Activated CD8-positive, alpha-beta memory T cell treated with anti-CD3 and anti-CD28 coated beads for 1 hour (primary cell): ENCODE measurements at places on chromosomes 11 and 22.

- no peak for DNase-seq
Measured at GRCh38 chr11:67153971-67154370, 34.9 kb downstream of the KDM2A start.

- no peak for DNase-seq
Measured at GRCh38 chr11:83350187-83350586, 64.0 kb upstream of the CCDC90B start.

DNA sequence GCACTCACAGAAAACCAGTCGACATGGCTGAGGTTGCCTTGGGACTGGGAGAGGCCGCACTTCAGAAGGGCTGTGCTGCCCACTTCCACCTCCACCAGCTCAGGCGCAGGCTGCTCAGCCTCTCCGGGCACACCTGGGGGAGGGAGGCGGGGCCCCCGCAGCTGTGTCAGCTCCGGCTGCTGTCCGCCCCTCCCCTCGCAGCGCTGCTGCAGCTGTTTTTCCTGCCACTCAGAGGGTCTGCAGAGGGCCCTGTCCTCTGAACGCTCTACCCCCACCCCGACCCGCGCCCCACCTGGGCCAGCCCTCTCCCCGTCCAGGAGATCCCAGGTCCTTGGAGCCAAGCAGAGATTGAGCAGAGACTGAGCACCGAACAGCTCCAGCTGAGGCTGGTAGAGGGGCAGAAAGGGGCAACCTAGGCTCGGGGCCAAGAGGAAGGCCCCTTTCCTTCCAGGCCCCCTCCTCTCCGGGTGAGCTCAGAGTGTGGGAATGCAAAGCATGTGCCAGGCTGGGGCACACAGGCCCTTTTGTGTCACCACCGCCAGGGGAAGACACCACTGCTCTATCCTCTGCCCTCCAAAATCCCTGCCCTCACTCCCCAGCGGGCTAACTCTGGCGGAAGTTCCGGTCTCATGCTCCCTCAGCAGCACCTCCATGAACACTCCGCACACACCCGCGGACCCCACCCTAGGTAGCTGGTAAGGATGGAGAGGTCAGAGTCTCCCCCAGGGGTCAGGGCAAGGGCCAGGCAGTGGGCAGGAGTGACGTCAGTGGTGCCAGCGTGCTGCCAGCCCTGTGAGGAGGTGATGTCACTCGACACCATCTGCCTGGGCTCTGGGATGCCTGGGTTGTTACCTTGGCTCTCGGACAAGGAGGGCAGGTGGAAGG is 1.6 kb downstream of the MCAM start:
- no peak for DNase-seq

DNA sequence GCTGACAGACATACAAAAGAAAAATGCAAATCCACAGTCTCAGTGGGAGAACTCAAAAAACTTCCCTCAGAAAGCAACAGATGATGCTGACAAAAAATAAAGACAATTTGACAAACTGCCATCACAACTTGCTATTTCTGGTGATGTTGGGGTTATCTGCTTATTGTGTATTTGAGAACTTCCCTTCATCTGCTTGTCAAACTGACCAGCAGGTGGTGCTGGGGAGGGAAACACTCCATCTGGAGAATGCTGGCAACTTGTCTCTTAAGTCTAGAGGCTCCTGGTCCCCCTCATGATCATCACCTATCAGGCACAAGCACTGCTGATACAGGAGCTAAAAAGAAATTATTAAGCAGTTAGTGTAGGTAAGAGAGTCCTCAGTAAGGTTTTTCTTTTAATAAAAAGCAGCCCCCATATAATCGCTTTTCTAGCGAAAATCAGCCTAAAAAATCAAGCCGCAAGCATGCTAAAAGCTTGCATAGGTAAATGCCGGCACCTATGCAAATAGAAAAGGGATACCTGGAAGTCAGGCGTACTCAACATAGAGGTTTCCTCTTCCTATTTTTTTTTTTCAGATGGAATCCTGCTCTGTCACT is 9.8 kb upstream of the FAM111B start:
- DNase-seq, result peak; percentile 41

DNA sequence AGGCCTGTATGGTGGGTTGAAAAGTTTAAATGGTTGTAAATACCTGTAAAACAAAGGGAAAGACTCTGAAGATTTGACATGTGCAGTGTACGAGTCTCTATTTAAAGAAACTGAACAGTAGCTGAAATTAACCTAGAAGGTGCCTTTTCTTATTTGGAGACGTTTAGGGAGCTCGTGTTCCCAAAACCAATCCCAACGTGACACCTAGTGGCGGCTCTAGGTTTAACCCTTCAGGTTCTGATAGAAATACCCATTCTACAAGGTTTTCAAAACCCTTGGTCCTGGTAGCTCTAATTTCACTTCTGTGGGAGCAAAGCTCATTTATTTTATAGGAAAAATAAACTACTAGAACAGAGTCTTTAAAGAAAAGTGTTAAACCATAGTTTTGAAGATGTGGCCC is 258.3 kb downstream of the LRRC4C start:
- no peak for DNase-seq

DNA sequence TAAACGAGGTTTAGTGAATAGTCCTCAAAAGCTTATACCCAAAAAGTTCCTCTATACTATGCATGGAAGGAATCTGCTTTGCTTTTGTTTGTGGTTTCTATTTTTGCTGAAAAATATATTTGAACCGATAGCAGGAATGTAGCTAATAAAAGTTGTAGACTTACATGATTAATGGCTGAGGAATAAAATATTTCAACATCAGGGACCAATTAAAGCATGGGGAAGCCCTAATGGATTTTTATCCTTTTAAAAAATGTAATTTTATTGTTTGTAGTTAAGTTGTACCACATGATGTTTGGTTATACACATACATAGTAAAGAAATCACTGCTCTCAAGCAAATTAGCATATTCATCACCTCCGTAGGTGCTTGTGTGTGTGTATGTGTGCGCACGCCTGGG is 295.3 kb upstream of the CNTN5 start:
- no peak for DNase-seq

- DNase-seq, result peak; percentile 61
Measured at GRCh38 chr22:43388420-43388851, 23.4 kb upstream of the MPPED1 start.

- no peak for DNase-seq
Measured at GRCh38 chr11:92838759-92839310, 130.6 kb upstream of the MTNR1B start.

DNA sequence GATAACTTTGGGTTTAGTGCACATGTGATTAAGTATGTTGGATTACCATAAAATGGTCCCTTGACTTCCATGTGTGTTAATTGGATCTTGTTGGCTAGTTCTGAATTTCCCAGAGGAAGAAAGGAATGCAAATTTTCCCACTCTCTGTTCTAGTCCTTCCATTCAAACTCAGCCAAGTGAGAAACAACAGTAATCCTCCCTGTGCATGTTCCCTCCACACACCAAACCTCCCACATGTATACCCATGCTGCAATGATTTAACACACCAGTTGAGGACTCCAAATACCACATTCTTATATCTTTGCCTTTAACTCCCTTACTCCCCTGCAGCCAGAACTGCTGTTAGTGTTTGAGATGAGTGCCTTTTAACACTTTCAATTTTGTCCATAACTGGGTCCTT is 1158.9 kb downstream of the DLG2 start:
- no peak for DNase-seq

DNA sequence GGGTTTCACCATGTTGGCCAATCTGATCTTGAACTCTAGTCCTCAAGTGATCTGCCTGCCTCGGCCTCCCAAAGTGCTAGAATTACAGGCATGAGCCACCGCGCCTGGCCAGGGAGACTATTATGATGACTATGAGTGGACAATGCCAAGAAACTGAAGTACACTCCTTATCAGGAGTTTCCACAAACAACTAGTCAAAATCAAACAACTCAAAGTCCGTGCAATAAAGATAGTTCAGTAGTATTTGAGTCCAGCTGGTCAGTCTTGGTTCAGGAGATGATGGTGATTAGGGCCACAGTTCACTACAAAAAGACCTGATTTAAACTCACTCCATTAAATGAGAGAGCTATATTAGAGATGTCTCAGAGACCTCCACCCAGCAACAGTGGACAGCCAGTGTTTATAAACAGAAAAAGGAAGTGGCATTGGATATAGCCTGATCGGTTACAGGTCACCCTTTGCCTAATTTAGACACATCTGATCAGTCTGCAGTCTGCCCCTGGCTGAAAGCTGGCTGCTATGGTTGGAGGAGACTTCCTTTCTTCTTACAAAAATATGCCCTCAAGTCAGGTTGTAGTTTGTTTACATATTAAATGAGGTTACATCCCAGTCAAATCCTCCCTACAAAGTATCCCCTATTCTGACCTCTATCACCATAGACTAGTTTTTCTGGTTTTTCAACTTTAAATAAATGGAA is 17.0 kb downstream of the CD3E start:
- DNase-seq, result no peak

- DNase-seq, result no peak
Measured at GRCh38 chr11:46373787-46374740, 7.4 kb upstream of the MDK start.

DNA sequence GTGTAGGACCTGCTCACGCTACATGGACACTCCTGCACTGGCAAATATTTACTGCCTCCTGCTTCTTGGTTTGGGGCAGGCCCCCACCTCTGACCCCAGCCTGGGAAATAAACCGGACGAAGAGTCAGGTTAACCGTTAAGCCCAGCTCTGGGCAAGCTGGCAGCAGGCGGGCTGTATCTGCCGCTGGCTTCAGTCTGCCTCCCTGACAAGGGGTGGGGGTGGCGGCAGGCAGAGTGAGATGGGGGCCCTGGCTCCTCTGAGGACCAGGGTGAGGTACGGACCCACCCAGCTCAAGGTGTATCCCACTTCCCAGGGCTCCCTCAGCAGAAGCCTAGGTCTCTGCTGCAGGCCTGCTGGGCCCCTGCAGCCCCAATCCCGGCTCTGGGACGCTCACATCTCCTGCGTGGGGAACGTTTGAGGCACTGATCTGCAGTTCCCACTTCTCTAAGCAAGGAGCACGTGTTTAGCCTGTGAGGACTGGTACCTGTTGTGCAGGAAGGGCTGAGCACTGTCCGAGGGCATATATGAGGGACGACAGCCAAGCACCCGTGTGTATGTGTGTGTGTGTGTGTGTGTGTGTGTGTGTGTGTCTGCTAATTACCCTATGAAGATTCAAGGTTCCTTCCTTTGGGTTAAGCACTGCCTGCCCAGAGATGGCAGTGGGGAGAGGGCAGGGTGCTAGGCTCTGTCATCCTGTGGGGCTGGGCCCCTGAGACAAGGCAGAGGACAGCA is 1.1 kb upstream of the LRRC75B start:
- no peak for DNase-seq

- no peak for DNase-seq
Measured at GRCh38 chr11:134358856-134359490, 27.2 kb downstream of the GLB1L2 start.

- no peak for DNase-seq
Measured at GRCh38 chr11:62842171-62842741, 2.9 kb upstream of the WDR74 start.

DNA sequence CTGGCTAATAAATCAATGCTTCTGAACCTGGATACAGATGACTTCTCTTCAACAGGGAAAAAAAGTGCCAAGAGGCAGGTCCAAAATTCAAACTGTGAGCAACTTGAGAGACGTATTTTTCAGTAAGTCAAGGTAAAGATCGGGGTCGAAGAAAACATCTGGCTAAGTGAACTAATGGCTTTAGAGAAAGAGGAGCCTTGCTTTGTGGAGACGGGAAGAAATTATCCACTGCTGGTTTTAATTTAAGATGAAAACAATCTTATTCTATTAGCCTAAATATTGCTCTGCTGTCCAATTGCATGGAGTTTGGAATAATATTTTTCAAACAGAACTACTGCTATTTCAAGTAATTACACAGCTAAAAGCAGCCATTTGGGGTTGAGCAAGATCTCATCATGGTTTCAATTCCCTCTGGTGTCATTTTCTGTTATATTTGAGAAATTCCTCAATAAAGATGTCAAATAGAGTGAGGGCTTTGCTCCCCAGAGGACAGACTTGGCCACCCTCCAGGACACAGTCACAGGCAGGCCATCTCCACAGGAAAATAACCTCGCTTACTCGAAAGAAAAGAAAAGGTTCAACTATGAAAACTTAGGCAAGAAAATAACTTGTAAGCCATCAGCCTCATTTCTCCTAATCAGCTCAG is 29.8 kb downstream of the SCUBE1 start:
- no peak for DNase-seq

- no peak for DNase-seq
Measured at GRCh38 chr11:128886406-128887124, 4.6 kb upstream of the KCNJ5 start.

- no peak for DNase-seq
Measured at GRCh38 chr11:128313931-128314330, 273.4 kb downstream of the ETS1 start.

- DNase-seq, result no peak
Measured at GRCh38 chr11:123575441-123575840, 79.0 kb downstream of the SCN3B start.

GRCh38 chr11:71265559-71266092 is 13.2 kb upstream of the SHANK2 start:
- no peak for DNase-seq

DNA sequence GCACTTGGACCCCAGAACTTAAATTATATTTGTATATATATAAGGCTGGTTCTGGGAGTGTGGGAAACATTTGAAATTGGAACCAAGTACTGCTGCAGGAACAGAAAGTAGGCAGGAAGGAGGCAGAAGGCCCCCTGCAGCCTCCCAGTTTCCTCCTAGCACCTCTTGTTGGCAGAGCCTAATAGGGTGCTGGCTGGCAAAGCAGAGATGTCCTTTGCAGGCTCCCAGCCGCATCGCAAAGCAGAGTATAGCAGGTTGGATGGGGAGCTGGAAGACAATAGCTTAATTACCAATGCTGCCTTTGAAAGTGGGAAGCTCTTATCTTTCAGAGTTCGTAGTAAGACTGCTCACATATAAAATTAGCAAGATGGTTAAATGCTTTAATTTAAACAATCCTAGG is 370.8 kb upstream of the C11orf87 start:
- DNase-seq, result no peak

GRCh38 chr11:36945384-36945783 is 347.3 kb upstream of the RAG2 start:
- no peak for DNase-seq

DNA sequence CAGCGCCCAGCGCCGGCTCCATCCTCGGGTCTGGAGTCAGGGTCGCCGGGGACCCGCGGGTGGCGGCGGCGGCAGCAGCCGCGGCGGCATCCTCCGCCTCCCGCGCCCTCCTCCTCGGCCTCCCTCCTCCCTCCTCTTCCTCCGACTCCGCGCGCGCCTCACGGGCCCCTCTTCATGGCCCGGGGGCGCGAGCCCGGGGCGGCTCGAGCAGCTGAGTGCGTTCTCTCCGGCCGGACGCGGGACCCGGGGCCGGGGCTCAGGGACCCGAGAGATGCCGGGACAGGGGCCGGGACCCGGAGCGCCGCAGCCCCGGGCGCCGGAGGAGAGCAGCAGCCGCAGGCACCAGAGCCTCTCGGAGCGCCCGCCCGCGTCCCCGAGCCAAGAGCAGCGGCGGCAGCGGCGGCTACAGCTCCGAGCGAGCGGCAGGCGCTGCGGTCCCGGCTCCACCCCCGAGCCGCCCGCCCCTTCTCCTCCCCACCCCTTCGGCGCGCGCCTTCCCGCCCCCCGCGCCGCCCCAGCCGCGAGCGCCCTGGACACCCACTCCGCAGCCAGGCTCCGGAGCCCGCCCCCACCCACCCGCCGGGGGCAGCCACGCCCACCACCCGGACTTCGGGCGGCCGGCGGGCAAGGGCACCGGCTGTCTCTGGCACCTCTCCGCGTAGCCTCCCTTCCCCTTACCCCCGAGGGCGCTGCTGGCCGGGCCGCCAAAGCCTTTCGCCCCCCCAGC is at the start of gene CHST1:
TSS of gene CHST1 (minus strand) at position 417 of the 727 bp plus-strand sequence. CDS start 14,699 bp downstream, outside the sequence.
- DNase-seq, result no peak

- DNase-seq, result no peak
Measured at GRCh38 chr11:122453586-122453985, 201.9 kb upstream of the UBASH3B start.
